Femur (tissue), 1 donor: ENCODE measurements at places on chromosomes 5 and 9.

GRCh38 chr9:129783516-129784361 is 19.2 kb upstream of the TOR1B start:
- peak; percentile 85 for DNase-seq

DNA sequence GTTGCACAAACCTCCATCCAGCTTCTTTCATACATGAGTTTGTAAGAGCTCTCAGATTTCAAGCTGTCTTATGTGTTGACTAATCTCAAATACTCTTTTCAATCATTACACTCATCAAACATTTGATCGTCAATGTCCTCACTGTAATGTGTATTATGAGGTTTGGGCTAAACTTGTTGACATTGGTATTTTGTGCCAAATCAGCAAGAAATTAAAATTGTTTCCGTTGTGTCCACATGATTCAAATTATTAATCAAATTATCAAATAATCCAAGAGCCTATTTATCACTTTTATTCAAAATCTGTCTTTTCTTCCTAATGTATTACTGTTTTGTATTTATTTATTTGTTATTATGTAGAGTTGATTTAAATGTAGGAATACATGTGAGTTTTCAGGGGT is 283.4 kb downstream of the GAS1 start:
- no peak for DNase-seq

DNA sequence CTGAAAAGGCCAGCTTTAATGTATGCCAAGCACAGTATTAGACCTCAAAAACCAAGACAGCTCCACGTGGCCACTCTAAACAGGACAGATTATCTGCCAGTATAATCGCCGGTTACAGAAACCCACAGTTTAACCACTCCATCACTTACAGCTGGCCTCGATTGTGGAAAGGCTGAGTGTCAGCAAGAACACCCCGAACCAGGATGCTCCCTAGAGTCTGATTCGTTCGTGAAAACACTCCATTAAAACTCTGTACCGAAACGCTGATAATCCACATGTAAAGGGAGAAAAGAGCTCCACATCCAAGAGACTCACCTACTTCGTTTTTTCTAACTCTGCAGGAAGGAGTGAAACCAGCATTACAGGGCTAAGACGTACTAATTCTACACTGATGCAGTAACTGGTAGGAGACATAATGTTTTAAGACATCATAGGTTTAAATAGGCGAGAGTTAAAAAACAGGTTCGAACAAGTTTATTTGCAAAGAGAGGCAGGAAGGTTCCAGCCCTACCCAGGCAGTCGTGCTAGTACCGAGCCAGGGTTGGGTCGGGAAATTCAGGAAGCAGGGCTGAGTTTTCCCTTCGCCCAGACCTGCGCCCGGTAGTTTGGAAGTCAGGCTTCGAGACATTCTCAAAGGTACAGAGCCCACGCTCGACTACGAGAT is 949 bp downstream of the SERINC5 start:
- peak; percentile 67 for DNase-seq

DNA sequence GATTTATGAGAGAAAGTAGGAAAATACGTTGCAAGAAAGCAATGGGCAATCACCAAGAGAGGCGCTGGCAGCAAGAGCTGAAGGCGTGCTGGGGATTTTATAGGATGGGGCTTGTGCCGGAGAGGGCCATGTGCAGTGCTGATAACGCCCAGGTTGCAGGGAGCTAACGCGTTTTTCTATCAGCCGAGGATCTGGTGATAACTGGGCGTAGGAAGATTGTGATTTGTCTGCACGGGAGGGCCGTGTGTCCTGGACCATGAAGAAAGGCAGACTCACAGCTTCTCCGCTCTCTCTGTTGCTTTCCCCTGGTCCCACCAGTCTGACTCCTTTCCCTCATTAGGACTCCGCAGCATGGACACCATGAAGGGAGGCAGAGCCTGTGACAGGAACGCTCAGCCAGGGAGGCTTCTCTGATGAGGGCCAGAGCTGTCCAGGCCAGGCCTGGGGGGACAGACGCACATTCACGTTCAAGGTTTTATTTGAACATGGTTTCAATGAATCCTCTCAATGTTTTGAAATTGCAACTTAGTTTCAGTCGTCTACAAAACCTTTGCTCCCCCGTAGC is 11.9 kb upstream of the CACNA1B start:
- DNase-seq = no peak

GRCh38 chr9:125993466-125993865 is 246.3 kb downstream of the PBX3 start:
- DNase-seq = no peak

GRCh38 chr9:108687006-108687987 is 168.5 kb downstream of the ACTL7B start:
- peak; percentile 40 for DNase-seq

DNA sequence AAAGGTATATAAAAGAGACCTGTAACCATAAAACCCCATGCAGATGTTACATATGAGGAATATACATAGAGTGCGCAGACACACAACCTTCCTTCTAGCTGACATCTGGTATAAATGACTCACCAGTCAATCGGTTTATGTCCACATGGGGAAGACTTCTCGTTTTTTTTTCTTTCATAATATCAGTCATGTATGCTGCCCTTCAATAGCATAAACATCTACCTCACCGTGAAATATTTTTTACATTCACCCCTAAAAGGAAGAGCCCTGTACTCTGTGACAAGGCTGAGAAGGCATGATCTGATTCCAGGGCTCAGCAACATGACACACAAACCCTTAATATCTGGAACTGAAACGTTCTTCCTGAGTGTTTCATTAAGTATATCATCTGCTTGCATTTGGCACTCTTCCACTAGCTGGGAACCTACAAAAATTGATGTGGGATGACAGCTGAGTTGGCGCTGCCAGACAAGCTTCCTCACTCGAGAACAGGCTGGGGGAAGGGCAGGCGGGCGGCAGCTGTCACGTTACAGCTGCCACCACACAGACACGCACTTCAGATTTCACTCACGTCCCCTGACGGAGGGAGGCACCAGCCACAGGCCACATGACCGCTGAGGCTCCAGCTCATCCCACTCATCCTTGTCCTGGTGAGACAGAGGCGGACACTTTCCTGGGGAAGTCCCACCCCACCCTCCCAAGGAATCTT is 74.2 kb downstream of the SHB start:
- peak; percentile 89 for DNase-seq

DNA sequence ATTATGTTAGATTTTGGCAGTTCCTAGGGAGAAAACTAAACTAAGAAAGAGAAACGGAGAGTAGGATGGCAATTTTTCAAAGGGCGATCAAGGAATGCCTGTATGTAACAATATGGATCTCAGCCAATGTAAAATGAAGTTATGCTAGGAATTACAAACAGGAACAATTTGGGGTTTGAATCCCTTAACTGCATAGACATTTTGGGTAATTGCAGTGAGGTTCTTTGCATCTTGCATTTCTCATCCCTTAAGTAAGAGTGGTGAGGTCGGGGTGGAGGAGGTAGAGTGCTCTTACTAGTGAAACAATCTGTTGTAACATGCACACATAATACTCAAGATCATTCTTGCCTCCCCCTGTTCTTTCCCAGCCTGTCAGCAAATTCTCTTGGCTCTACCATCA is 137.6 kb downstream of the NPR3 start:
- no peak for DNase-seq

DNA sequence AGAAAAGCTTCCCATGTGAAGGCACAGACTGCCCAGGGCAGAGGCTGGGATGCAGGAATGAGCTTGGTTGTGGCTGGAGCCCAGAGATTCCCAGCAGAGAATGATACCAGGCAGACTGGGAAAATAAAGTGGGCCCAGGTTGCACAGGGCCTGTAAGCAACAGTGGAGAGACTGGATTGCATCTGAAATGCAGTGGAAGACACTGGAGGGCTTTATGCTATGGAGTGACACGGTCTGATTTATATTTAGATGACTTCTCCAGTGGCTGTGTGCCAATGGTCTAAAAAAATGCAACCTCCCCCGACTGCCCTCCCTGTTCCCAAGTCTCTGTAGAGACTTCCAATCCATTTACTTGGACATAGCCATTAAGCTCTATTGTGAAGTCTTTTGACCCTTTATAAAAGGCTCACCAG is 951.1 kb upstream of the DMAC1 start:
- DNase-seq = peak; percentile 69

DNA sequence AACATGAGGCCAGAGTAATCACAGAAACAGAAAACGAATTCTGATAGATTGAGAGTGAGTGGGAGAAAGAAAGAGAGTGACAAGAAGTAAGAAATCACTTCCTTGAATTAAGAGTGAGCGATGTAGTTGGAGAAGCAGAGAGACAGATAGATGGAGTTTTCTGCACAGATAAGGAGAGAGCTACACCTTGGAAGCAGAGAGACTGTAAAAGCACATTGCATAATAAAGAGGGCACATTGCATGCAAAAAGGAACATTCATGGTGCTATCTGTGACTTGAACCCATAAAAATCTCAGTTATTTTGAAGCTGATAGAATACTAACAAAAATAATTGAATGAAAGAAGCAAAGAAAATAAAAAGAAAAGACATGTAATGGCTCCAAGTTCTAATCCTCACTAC is 943.8 kb downstream of the NR2F1-AS1 start:
- DNase-seq = no peak

DNA sequence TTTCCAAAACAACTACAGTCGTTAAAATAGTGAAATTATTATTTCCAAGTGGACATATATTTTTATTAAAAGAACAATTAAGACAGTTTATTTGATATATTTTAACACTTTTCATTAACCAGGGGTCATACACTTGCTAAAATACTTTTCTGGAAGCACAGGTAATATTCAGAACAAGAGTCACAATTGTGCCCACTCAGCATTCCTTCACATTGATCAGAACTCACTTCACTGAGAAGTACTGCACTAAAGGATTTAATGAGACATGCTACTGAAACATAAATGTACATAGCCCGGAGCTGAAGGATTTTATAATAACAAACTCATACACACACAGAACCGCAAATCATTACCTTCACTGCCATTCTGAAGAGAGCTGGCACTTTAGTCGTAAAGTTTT is 361.8 kb downstream of the ARL15 start:
- no peak for DNase-seq

DNA sequence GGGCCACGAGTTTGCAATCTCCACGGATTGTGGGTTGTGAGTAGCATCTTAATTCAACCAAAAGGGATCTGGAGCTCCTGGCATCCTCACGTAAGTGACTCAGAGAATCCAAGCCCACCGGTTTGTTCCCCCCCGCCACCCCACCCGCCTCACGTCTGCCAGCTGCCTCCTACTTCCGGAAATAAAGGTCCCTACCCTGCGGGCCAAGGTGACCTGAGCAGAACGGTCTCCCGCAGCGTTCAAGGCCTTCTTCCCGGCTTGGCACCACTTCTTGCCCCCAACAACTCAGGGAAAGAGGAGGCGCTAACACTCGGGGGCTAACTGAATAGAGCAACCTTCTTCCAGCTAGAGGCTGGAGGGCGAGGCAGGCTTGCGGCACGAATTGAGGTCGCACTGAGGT is 8.8 kb upstream of the GPRIN1 start:
- DNase-seq = no peak

- no peak for DNase-seq
Observed at GRCh38 chr5:91712718-91713117, 329.6 kb upstream of the ARRDC3 start.

- DNase-seq = no peak
Observed at GRCh38 chr9:125038166-125038565, 97.3 kb upstream of the GOLGA1 start.

- DNase-seq = no peak
Observed at GRCh38 chr9:112224401-112225289, 49.5 kb upstream of the SUSD1 start.

DNA sequence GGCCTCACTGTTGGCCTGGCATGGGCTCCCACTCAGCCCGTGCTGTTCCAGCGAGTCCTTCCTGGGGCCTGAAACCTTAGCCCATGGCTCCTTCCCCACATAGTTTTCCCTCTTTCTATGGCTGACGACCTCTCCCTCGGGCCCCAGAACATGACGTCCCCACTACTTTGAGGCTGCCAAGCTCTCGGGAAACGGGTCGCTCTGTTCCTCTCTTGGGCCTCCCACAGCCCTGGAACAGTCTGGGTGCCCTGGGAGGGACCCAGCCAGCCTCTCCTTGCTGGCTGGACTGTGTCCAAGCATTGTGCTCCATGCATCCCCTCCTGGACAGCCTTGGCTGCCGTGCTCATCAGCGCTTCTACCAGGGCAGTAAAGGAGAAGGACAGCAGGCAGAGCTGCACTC is 118.3 kb downstream of the SYK start:
- DNase-seq = no peak
